ENCODE measurements at places on chromosomes 2 and 18.

- peak; percentile 81 for DNase-seq
Measured at GRCh38 chr2:159051661-159052060, 83.2 kb downstream of the TANC1 start.

DNA sequence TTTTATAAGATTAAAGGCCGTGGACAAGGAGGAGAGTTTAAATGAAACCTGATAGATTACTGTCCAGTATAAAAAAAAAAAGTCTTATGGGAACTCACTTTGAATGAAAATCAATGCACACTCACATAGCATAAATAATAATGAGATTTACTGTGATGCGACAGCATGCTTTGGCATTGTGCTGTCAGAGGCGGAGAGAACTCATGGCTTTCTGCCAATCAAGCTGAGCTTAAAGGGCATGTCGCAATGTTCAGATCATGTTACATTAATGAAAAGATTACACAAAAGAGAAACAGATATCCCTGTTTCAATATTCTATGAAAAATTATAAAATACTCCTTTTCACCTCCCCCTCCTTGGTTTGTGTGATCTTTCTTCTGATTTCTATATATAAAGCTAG, 310.8 kb downstream of the ERBB4 start:
- DNase-seq: peak; percentile 79

- DNase-seq: no peak
Measured at GRCh38 chr2:46489423-46490174, 10.2 kb downstream of the TMEM247 start.

DNA sequence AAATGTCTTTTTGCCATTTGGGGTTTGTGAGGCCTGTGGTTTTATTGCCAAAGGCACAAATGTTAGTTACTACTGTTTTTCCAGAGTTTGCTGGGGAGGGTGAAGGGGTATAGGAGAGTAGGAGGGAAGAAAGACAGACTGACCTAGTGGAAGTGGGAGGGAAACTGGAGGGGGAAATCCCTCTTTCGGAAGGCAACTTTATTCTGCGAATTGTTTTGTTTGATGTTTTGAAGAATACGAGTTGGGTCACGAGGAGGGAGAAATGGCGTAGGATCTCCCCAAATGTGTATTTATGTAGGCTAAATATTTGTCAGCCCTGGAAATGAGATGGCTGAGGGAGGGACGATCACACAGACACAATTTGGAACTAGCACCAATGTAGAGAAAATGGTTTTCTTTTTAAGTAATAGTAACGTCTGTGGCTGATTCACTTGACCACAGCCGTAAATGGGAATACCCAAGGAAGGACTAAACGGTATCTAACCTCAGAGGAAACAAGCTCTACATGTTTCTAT, 172.3 kb downstream of the ICOS start:
- DNase-seq: no peak

- DNase-seq: no peak
Measured at GRCh38 chr18:56460581-56460980, 177.8 kb downstream of the TXNL1 start.

GRCh38 chr2:28647682-28648081, 103.9 kb upstream of the PPP1CB start:
- no peak for DNase-seq

- no peak for DNase-seq
Measured at GRCh38 chr18:62164855-62165487, 21.9 kb downstream of the PIGN start.

DNA sequence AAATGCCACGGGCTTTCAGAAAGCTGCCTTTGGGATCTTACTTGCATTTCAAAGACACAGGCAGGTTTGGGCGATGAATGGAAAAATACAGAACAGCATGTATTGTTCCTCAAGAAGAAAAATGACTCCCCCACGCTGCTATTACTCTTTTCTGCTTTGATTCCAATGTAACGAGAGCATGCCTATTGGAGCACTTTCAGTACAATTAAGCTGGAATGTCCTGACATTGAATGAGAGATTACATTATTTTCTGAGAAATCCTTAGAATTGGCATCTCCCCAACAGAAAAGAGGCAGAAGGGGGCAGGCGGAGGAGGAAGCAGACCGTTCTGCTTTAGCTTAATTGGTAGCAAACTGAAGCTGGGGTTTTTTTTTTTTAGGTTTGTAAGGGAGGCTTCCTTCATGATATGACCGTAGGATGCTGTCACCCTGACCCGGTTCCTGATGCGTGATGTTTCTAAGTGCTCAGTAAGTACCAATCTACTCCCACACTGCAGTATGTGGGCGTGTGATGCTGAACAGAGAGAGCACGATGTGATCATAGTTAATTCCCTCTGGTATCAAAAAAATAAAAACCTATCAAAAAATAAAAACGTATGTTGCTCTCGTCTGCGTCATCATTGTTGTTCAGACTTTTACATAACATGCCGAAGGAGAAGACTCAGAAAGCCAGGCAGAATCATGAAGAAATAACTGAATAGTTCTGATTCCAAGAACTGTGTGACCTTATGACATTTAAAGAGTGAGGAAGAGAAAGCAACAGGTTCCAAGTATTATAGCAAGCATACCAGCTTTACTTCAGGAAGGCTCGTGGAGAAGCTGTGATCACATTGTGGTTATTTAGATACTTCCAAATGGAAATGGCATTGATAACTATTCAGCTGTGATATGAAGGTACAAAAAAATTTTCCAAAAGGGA, 40.5 kb downstream of the LONRF2 start:
- DNase-seq: peak; percentile 70

- DNase-seq: no peak
Measured at GRCh38 chr2:235059161-235059560, 107.3 kb downstream of the SH3BP4 start.

- peak; percentile 51 for DNase-seq
Measured at GRCh38 chr2:149490296-149490695, 97.3 kb downstream of the MMADHC start.

GRCh38 chr2:9970200-9971044, 18.9 kb downstream of the GRHL1 start:
- DNase-seq: peak; percentile 59

- DNase-seq: no peak
Measured at GRCh38 chr2:208118918-208119317, 5.4 kb downstream of the CRYGD start.

- DNase-seq: peak; percentile 93
Measured at GRCh38 chr2:70086278-70086837, 919 bp upstream of the PCBP1 start.

DNA sequence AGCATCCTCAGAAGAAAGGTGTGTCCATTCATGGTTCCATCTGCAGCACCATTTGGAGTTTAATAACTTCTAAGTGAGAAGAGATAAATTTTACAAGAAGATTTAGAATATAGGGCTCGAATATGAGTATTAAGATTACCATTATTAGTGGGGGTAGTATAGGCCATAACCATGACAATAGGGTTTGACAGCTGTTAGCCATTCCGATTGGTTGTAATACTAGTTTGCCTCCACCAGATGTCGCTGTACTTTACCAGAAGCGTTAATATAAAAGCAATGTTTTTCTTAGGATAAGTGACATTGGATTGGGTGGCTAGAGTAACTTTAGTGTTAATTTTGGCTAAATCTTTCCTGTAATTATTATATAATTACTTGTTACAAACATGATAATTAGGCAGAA, 107.5 kb upstream of the SRD5A2 start:
- DNase-seq: no peak

GRCh38 chr18:6009756-6010155, 114.4 kb upstream of the TMEM200C start:
- DNase-seq: peak; percentile 53

DNA sequence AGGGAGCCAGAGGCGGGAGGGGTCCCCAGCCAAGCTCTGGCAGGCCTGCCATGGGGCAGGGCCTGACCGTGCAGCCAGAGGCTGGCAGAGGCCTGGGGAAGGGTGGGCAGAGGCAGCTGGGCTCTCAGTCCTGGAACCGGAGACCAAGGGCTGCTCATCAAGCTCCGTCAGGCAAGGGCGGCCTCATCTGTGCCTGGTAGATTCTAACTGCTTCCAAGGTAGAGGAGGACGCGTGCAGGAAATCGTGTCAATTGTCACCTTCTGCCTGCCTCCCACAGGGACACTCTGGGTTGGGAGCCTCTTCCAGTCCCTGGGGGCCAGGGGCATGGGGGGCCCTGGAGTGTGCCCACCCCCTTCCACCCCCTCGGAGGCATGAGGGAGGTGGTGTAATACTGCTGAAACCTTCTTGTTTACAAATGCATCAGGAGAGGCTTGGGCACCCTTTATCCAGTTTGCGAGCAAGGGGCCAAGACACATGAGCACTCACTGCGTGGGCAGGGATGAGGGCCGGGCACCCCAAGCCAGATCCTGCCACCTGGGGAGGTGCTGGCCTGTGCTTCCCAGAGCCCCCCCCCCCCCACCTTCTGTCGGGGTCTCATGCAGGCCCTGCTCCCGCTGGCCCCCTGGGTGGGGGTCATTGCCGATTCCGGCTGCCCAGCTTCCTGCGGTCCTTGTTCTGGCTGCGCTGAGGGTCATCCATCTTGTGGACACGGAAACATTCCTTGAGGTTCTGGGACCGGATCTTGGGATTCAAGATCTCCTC, 9.0 kb downstream of the SNORC start:
- DNase-seq: no peak

DNA sequence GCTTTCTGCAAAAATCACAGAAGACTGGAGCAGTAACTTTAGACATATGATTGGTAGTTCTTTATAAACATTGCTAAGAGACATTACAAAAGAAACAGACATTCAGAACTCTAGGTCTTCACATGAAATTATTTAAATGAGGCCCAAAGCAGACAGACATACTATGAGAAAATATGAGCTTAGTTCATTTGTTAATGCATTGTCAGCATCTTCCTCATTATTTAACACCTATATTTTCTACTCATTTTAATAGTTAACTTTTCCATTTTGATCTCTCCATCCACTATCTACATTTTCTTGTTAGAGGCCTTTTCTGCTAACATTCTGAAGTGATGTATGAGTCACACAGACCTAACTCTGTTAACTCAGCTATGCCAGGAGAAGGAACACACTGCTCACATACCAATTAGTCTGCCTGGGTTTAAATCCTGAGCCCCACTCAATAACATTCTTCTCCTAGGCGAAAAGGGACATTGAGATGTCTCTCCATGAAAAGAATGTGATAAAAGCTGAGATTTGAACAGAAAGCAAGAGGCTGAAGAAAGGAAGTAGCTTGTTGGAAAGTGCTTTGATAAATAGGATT, 400.3 kb upstream of the PKDCC start:
- DNase-seq: peak; percentile 0

DNA sequence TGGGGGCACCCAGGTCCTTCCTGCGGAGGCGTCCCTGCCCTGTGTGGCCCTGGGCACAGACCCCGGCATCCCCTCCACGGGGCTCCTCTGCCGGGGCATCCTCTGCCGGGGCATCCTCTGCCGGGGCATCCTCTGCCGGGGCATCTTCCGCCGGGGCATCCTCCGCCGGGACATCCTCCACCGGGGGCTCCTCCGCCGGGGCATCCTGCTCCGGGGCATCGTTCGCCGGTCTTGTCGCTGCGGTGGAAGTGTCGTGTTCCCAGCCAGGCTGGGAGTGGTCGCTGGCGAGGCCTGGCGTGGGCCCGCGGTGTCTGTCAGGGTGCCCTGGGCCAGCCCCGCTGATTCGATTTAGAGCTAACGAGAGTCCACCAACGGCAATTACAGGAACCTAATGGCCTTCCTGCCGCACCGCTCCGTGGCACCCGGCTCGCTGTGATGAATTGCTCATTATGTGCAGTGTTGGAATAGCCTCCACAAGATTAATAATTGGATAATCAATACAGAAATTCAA, 115.1 kb downstream of the NFATC1 start:
- no peak for DNase-seq

GRCh38 chr2:101803128-101803527, 105.6 kb downstream of the MAP4K4 start:
- no peak for DNase-seq

GRCh38 chr18:23596183-23596582, 9.9 kb upstream of the NPC1 start:
- DNase-seq: no peak

DNA sequence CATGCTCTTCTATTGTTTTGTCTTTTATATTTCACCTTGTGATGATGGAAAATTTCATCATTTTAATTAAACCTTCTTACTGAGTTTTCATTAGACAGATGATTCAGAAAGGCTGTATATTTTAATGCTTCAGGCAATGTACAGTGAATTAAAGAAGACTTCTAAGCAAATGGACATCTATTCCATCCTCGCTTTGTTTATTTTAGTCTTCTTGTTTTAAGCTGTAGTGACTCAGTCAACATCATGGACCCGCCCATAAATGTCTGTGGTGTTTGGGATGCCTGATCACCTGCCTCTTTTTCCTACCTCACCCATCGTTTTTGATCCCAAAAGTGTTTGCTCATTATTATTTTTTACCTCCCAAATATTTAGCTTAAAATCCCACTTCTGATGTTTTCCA, 43.1 kb downstream of the KYNU start:
- no peak for DNase-seq

GRCh38 chr2:101759162-101759561, 61.7 kb downstream of the MAP4K4 start:
- peak; percentile 95 for DNase-seq

- peak; percentile 13 for DNase-seq
Measured at GRCh38 chr2:111900859-111901258, 2.5 kb downstream of the MERTK start.

GRCh38 chr2:166375736-166376487, at the start of gene SCN9A:
Gene SCN9A, minus strand, starts transcription at chr2:166375944. Its CDS starts 64,188 bp downstream, at chr2:166311756.
- peak; percentile 81 for DNase-seq

GRCh38 chr18:70190529-70190928, 15.0 kb downstream of the RTTN start:
- DNase-seq: no peak

- DNase-seq: no peak
Measured at GRCh38 chr18:67964462-67964861, 447.9 kb upstream of the DSEL start.

DNA sequence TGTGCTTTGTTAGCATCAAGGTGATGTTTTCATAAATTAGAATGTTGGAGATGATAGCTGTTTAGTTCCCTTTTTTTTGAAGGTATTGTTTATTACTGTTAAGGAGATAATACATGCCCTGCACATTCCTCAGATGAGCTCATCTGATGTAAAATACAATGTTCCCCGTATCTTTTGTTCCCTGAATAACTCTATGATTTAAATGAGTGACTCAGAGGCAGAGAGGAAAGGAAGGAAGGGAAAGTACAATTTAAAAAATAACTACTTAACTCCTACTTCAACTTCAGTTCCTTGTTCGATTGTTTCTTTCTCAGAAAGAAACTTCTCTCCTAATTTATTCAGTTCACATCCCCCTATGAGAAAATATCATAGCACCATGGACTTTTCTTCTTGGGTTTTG, 208.7 kb downstream of the KCNE4 start:
- DNase-seq: peak; percentile 62

DNA sequence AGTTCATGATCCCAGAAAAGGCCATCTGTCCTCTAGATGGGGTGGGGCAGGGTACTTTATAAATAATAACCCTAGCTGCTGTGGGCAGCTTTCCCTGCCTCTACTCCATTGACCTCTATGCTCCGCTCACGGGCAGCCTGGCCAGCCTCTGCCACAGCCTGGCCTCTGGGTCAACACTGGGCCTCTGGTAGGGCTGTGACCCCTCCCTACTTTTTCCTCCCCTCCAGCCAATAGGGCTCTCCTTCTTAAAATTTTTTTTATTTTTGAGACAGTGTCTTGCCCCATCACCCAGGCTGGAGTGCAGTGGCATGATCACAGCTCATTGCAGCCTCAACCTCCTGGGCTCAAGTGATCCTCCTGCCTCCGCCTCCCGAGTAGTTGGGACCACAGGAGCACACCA, 4.1 kb upstream of the GAREM2 start:
- DNase-seq: no peak
